Aorta (tissue), 5 donors: ENCODE measurements at places on chromosomes 13 and 19. TPM values are rescaled to one million over a fixed set of nuclear protein-coding genes. Genes with fewer than 3 reads are reported as not detected.

DNA sequence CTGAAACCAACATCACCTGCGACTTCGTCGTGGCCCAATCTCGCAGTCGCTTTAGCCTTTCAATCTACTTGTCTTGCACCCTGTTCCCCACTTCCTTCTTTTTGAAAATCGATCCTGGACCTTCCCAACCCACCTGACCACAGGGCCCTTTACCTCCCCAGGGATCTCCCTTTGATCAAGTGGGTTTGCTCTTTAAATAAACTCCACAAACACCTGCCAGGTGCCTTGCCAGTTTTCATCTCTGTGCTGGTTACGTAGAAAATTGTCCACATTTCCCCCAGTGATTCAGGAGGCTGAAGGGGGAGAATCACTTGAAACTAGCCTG, 14.5 kb upstream of the RAB20 start:
- DNase-seq, result no peak
- H3K36me3 ChIP-seq, result no peaks in the 10 kb centered on the region
- H3K4me3 ChIP-seq, result no peak overlapping the region
- no peak overlapping the region for H3K27ac ChIP-seq
- H3K4me1 ChIP-seq, result no peaks in the 10 kb centered on the region

- no peak for DNase-seq
- H3K36me3 ChIP-seq, result no peaks in the 10 kb centered on the region
- no peak overlapping the region for H3K27ac ChIP-seq
- no peaks in the 10 kb centered on the region for H3K27me3 ChIP-seq
- no peaks in the 10 kb centered on the region for H3K4me1 ChIP-seq
These were observed 7.3 kb upstream of the C13orf46 start for GRCh38 chr13:113981194-113981605.

DNA sequence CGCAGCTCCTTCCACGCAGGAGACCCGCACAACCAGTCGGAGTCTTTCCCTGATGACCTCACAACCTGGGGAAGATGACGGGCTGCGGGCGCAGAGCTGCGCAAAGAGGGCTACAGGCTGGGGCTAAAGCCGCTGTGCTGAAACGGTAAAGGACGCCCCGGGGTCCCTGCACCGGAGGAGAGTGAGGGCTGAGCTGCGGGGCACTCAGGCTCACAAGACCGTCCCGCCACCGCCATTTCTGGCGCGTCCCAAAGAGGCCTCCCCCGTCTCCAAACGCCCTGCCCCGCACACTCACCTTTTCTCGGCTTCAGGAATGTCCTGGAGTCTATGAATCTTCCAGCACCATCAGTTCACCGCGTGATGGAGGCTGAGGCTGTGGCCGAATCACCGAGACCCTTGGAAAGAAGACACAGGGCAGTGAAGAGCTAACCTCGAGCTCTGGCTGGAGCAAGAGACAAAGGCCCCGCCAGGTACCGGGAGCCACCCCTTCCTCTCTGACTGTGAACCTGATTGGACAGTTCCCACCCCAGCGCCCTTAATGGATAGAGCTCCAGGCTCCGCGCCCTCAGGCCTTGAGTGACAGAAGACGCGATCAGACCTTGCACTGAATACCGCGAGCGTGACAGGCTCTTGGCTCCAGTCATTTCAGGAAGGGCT, 41.8 kb upstream of the ZNF429 start:
- H3K4me1 ChIP-seq, result no peaks in the 10 kb centered on the region
- no peaks in the 10 kb centered on the region for H3K27me3 ChIP-seq
- no peaks in the 10 kb centered on the region for H3K36me3 ChIP-seq
- no peak for DNase-seq
- H3K4me3 ChIP-seq, result no peak overlapping the region
- no peak overlapping the region for H3K27ac ChIP-seq

DNA sequence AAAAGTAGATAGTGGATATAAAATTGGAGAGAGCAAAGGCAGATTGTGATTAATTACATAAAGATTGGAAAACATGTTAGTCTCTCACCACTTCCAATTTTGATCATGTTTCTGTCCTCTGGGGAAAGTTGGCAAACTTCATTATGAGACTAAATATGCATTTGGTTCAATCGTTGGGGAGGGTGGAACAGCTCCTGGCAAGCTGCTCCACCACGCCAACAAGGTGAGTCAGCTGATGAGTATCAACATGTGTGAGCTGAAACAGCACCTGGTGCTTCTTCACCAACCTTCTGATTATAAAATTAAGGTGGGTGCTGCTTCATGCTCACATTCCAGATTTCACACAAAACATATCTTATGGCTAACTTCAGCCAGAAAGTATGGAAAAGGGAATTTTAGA, 1784.6 kb downstream of the SLITRK5 start:
- no peaks in the 10 kb centered on the region for H3K36me3 ChIP-seq
- H3K4me1 ChIP-seq, result no peaks in the 10 kb centered on the region
- no peak for DNase-seq
- H3K27ac ChIP-seq, result no peak overlapping the region

DNA sequence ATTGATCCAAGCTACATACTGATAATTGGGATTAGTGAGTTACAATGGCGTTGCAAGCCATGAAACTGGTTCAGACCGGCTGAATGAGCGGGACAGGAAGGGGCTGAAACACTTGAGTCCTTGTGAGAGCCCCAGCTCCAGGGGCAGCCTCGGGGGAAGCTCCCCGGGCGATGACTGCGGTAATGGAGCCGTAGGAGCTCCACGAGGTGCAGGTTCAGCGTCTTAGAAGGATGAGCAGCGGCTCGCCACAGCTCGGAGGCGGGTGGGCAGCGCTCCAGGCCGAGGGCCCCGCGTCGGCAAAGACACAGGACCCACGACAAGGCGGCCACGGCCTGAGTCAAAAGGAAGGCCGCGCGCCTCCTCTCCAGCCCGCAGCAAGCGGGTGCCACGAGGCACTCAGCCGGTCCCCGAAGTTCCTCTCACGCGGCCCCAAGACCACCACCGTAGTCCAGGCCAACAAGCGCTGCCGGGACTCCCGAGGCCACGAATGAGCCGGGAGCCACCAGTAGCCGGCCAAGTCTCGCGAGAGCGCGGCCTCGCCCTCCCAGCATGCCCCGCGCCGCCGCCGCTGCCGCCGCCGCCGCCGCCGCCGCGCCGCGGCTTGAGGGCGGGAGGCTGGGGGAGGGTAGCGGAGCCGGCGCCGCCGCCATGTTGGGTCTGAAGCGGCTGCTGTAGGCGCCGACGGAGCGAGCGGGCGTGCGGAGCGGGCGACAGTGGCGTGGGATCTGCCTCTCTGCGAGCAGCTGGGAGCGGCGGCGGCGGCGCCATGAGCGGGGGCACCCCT, at the start of gene LSM14A:
Gene LSM14A, plus strand, starts transcription at position 628 of the 784 bp plus-strand sequence. Its CDS starts 139 bp downstream, at position 767.
- H3K36me3 ChIP-seq, result no peaks in the 10 kb centered on the region
- no peaks in the 10 kb centered on the region for H3K4me1 ChIP-seq
- peak within 1 kb of the TSS; percentile 94 for H3K27ac ChIP-seq
- H3K27me3 ChIP-seq, result no peaks in the 10 kb centered on the region
- H3K4me3 ChIP-seq, result peak within 1 kb of the TSS; percentile 90
- peak; percentile 97 for DNase-seq

DNA sequence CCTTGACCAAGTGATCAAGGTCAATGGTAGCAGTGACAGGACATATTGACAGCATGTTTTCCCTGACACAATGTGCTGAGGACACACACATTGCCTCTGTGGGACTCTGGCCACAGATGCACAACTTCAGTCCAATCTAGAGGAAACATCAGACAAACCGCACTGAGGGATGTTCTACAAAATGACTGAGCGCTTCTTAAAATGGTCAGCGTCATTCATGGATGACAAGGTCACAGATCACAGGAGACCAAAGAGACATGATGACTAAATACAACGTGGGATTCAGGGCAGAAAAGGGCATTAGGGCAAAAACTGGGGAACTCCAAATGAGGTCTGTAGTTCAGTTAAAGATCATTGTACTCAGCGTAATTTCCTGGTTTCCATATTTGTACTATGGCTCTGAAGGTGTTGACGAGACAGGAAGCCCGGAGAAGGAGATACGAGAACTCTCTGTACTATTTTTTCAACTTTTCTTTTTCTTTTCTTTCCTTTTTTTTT, 20.6 kb downstream of the PBX4 start:
- no peaks in the 10 kb centered on the region for H3K4me1 ChIP-seq
- H3K27ac ChIP-seq, result no peak overlapping the region
- H3K4me3 ChIP-seq, result no peak overlapping the region
- no peak for DNase-seq
- no peaks in the 10 kb centered on the region for H3K36me3 ChIP-seq
- H3K27me3 ChIP-seq, result no peaks in the 10 kb centered on the region

DNA sequence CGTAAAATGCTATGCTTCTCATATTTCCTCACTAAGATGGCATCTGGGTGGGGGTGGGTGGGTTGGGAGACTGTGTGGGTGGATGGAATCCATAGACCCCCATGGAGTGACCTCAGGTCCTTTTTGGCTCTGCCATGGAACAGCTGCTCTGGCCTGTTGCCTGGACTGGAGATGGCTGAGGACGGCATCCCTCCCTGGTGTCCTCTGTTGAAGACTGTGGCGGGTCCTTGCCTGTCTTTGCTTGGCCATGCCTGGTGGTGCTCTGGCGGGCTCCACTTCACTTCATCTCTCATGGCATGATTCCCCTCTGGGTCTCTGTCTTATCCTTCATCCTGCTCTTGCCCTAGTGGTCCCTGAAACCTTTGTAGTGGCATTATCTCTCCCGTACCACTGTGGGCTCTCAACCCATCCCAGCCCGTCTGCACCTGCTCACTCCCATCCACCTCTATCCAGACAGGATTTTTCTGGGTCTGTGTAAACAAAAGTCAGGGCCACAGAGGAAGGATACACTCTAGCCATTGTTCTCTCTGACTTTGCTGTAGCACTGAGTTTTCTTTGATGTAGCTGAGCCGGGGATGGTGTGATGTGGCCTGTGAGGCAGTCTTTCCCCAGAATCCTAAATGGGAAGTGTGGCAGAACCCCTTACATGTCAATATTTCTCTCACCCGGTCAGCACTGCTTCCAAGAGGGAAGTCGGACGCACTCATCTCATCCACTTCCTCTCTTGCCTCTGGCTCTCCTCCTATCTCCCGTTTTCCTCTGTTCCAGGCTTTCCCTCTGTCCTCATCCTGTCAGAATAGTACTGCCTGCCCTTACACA, 36.1 kb downstream of the WDFY2 start:
- H3K4me3 ChIP-seq, result no peak overlapping the region
- no peaks in the 10 kb centered on the region for H3K27me3 ChIP-seq
- peak overlapping the region; percentile 64 for H3K27ac ChIP-seq
- no peak for DNase-seq

DNA sequence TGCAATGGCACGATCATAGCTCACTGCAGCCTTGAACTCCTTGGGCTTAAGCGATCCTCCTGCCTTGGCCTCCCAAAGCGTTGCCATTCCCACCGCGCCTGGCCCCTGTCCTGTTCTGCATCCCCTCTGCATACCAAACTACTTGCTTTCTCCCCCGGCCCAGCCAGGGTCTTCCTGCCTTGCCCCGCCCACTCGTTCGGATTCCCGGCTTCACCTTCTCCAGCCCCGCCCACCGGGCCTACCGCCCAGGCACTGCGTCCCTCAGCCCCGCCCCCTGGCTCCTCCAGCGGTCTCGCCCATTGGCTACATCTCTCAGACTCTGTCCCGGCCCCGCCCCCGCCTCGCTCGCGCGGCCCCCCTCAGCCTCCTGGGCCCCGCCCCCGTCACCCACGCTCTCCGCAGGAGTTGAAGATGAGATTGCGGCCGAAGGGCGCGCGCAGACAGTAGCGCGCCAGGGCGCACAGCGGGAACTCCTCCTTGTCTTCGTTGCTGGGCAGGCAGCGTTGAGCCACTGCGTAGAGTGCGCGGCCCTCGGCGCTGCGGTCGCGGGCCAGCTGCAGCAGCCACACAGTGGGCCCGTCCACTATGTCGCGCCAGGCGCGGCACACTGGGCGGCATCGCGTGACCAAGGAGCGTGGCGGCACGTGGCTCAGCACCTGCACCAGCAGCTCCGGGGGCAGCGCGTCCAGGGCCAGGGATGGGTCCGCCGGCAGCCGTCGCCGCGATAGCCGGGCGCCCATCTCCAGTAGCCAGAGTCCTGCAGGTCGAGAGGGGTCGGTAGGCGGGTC, 19.0 kb downstream of the MRPS12 start:
- H3K27ac ChIP-seq, result no peak overlapping the region
- H3K4me1 ChIP-seq, result no peaks in the 10 kb centered on the region
- DNase-seq, result peak; percentile 95
- H3K27me3 ChIP-seq, result no peaks in the 10 kb centered on the region
- no peak overlapping the region for H3K4me3 ChIP-seq

GRCh38 chr19:33404506-33405253, 31.2 kb downstream of the CEBPG start:
- no peaks in the 10 kb centered on the region for H3K4me1 ChIP-seq
- H3K27me3 ChIP-seq, result no peaks in the 10 kb centered on the region
- peak; percentile 71 for DNase-seq
- no peaks in the 10 kb centered on the region for H3K36me3 ChIP-seq
- no peak overlapping the region for H3K27ac ChIP-seq

GRCh38 chr13:109818886-109819285, 32.5 kb upstream of the IRS2 start:
- no peaks in the 10 kb centered on the region for H3K4me1 ChIP-seq
- no peak for DNase-seq
- no peaks in the 10 kb centered on the region for H3K36me3 ChIP-seq
- no peaks in the 10 kb centered on the region for H3K27me3 ChIP-seq

GRCh38 chr13:46698014-46698413, 98.9 kb downstream of the ESD start:
- no peaks in the 10 kb centered on the region for H3K27me3 ChIP-seq
- H3K36me3 ChIP-seq, result peaks cover 2% of the 10 kb centered on the region
- H3K27ac ChIP-seq, result peak overlapping the region; percentile 61
- peak; percentile 82 for DNase-seq
- H3K4me1 ChIP-seq, result no peaks in the 10 kb centered on the region

GRCh38 chr19:51978882-51979281, 7.8 kb downstream of the ZNF350 start:
- peaks cover 19% of the 10 kb centered on the region for H3K36me3 ChIP-seq
- H3K4me1 ChIP-seq, result no peaks in the 10 kb centered on the region
- no peaks in the 10 kb centered on the region for H3K27me3 ChIP-seq
- DNase-seq, result no peak
- no peak overlapping the region for H3K27ac ChIP-seq

DNA sequence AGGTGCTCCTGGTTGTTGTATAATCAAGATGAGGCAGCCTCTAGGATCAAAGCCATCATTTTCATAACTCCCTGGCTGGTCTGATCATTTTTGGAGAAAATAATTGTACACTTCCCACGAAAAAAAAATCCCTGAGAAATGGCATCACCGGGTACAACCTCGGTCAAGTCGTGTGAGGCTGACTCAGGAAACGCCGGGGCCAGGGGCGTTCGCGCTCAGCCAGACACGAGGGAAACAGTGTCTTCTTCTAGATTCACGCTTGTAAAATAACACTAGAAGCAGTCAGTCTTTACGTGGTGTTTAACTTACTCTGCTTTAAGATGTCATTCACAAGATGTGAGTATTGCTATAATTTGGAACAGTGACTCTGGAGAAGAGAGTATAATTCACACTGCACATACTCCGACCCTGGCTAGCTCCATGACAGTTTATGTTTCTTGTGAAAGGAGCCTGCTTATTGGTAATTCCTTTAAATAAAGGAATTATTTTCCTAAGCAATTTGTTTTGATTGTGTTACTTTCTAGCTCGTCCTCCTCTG, 109.0 kb upstream of the SOX1 start:
- H3K36me3 ChIP-seq, result no peaks in the 10 kb centered on the region
- no peaks in the 10 kb centered on the region for H3K4me1 ChIP-seq
- no peak overlapping the region for H3K4me3 ChIP-seq
- no peak for DNase-seq

GRCh38 chr19:1649706-1650649, 2.4 kb downstream of the TCF3 start:
- no peak overlapping the region for H3K4me3 ChIP-seq
- H3K4me1 ChIP-seq, result no peaks in the 10 kb centered on the region
- DNase-seq, result no peak
- H3K36me3 ChIP-seq, result no peaks in the 10 kb centered on the region

Gene ZNF253
- 5.4 TPM for total RNA-seq

Gene CCDC70
- not detected for total RNA-seq

Gene ZNF599
- total RNA-seq, result 7.8 TPM

Gene ZNF99
- total RNA-seq, result 0.51 TPM

Gene ZNF471
- 12.1 TPM for total RNA-seq

Gene LATS2
- total RNA-seq, result 64.6 TPM

Gene CLEC17A
- total RNA-seq, result not detected

Gene CEACAM8
- 0.19 TPM for total RNA-seq
